ENCODE measurements at places on chromosomes 5 and 9.

- no peak for DNase-seq
Observed at GRCh38 chr9:76662476-76663281, 101.6 kb upstream of the PCA3 start.

- DNase-seq, result no peak
Observed at GRCh38 chr9:124258607-124259157, 933 bp downstream of the NEK6 start.

GRCh38 chr5:107544967-107545366 lies 125.8 kb downstream of the EFNA5 start:
- no peak for DNase-seq

GRCh38 chr5:42399702-42400101 lies 23.5 kb upstream of the GHR start:
- DNase-seq, result no peak

GRCh38 chr9:76629205-76629990 lies 134.8 kb upstream of the PCA3 start:
- no peak for DNase-seq

GRCh38 chr5:8523501-8523900 lies 654.6 kb downstream of the MTRR start:
- no peak for DNase-seq

- DNase-seq, result no peak
Observed at GRCh38 chr5:173123416-173123815, 20.9 kb upstream of the BNIP1 start.

DNA sequence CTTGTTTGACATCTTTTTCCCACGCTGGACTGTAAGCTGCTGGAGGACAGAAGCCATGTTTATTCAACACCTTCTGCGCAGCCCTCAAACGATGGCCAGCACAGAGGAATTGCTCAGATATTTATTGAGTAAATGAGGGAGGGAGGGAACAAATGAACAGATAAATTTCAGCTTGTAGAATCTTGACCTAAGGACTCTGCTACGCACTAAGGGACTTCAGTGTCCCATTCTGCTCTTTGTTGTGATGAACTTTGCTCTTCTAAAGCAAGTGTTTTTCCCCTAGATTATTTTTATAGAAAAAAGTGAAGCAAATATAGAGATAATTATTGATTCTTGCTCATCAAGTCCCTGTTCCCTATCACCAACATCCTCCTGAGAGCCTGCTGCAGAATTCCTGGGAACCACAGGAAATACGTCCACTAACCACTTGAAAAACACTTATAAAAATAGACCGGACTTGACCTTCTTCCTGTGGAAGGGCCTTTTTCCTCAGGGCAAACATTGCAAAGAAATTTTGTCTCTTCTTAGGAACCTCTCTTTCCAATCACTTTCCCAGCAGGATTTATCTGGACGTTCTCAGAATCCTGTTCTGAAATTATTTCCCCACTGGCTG lies 54.9 kb downstream of the FGF1 start:
- DNase-seq, result no peak

GRCh38 chr9:124835026-124835557 lies 18.2 kb upstream of the WDR38 start:
- DNase-seq, result no peak

DNA sequence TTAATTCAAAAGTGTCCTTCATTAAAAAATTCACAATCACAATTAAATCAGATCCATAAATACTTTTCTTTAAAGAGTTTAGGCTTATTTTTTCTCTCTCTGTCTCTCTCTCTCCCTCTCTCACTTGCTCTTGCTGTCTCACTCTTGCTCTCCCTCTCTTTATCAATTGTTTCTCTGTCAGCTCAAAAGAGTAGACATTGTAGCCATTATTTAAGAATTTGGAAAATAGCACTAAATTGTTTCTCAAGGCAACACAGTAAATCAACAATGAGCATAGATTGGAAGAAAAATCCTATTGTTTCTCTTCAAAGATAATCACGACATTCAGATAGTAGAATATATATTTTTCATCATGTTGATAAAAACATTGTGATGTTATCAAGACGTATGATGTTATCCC lies 1114.0 kb downstream of the PTPRD start:
- no peak for DNase-seq

Data from GM10248 (cell line).